NCI-H1092 (cell line): ENCODE measurements at places on chromosomes 6 and 20.

DNA sequence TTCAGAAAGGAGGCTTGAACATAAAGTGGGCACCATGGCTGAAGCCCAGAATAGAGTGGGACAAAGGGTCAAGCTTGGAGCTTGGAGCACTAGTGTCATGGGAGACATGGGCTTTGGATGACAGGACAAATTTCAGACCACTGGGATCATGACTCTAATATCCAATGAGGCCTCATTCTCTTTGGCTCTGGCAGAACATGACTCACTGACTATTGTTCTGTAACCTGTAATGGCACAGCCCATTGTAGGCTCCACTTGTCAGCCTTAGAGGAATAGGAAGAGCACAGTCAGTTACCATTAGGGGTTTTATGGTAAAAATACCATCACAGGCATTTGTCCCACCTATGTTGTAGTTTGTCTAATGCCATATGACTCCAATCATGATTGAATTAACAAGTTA lies 34.0 kb upstream of the MMS22L start:
- DNase-seq = no peak

DNA sequence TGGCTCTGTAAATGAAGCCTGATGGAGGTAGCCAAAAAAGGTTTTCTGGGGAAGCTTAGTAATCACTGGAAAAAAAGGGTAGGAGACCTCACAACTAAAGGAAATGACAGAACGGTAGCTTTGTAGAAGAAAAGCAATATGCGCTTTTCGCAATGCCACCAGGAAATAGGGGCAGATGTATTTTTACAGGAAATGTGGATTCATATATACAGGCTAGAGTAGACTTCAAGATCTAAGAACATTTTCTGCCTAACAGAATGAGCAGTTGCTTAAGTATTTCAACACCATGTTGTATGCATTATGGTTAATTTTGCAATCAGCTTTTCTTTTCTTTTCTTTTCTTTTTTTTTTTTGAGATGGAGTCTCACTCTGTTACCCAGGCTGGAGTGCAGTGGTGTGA lies 219.6 kb downstream of the CD83 start:
- DNase-seq = no peak

DNA sequence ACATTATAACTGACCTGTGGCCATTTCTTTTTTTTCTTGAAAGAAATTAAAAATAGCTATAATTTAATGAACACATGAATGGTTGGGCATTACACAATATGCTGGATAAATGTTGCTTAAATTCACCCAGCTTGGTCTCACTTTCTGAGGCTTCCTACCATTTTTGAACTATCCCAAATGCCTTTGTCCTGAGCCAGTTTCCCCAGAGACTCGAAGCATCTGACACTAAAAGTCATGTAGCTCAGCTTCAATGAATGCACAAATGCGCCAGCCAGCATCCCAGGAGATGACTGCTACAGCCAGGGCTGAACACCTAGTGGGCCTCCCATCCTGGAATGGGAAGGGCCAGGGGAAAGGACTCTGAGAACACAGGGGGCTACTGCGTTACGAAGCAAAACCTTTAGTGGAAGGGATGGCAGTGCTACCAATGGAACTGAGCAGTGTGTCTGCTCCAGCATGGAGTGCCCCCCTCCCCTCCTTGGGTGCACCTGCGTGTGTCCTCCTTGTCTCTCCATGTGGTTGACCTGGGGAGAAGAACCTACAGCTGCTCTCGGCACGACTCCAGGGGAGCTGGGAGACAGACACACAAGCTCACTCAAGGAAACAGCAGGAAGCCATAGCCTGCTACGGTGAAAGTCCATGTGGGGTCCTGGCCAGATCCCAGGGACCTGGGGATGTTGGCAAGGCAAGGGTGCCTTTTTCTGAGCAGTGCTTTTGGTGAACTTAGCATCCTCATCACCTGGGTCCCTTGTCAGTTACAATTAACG lies 60.9 kb downstream of the IRF4 start:
- DNase-seq = peak; percentile 5

DNA sequence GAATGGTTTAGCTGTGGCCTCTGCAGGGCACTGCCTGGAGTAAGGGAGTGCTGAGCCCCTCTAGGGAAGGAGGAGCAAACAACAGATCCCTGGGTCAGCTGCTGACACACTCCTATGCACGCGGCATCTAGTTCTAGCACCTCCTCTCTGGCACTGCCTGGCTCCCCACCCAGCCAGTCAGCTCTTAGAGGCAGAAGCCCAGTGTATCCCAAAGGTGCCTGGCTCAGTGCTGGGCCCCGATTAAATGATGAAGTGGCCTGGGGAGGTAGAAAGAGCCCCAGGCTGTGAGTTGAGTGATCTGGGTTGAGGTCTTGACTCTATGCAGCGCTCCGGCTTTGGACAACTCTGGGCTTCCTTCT lies 7.6 kb upstream of the VEGFA start:
- DNase-seq = no peak
